ENCODE measurements at places on chromosomes 12 and 14. TPM values are rescaled to one million over a fixed set of nuclear protein-coding genes. Genes with fewer than 3 reads are reported as not detected.

The DHRS1 gene
- total RNA-seq: 1.5 TPM

The MSRB3 gene
- 43.5 TPM for total RNA-seq

The HCAR3 gene
- total RNA-seq: not detected

The CNTN1 gene
- not detected for total RNA-seq

The ERC1 gene
- total RNA-seq: 14.6 TPM

GRCh38 chr14:37708481-37708880 is 113.1 kb downstream of the TTC6 start:
- DNase-seq: no peak

DNA sequence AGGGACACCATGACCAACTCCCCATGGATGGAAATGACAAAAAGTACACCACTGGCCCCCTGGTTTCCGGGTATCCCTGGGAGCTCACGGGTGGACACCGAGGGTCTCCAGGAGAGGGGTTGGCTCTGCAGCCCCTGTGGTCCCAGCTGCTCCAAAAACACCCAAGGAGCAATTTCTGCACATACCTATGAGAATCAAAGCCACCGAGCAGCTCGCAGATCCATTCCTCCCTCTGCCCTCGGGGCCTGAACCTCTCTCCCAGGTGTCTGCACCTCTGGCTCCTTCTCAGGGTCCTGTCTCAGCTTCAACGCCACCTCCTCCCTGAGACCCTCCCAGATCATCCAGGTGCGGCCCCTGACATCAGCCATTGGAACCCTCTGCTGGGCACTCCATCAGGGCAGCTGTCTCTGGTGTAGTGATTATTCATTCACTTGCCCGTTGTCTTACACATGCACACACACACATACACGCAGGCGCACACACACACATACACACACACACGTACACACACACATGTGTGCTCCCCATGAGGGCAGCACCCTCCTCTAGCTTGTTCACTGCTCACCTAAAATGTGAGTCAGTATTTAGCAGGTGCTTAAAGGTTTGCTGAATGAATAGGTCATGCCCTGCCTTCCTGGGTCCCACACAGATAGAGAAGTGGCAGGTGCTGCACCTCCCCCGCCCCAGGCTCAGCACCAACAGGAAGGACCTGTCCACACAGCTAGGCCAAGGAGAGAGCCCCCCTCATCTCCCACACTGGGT is 5.9 kb downstream of the RIMBP2 start:
- DNase-seq: no peak

- no peak for DNase-seq
Observed at GRCh38 chr12:116636608-116637519, 77.7 kb downstream of the MAP1LC3B2 start.

- no peak for DNase-seq
Observed at GRCh38 chr12:1662761-1663439, 28.0 kb upstream of the ADIPOR2 start.

- DNase-seq: no peak
Observed at GRCh38 chr12:129641926-129642325, 261.9 kb downstream of the TMEM132D start.
